ENCODE measurements at places on chromosomes 3 and 15.

- no peak for DNase-seq
Measured at GRCh38 chr3:99570061-99570460, 68.3 kb upstream of the COL8A1 start.

DNA sequence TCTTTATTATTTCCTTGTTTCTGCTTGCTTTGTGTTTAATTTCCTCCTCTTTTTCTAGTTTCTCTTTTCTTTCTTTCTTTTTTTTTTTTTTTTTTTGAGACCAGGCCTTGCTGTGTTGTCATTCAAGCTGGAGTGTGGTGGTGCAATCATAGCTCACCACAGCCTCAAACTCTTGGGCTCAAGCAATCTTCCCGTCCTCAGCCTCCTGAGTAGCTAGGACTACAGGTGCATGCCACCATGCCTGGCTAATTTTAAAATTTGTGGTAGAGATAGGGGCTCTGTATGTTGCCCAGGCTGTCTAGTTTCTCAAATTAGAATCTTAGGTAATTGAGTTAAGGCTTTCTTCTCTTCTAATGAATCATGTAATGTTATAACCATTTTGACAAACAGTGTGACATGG is 22.4 kb downstream of the SLMAP start:
- peak; percentile 22 for DNase-seq

GRCh38 chr3:56811546-56812202 is 9.9 kb upstream of the ARHGEF3 start:
- DNase-seq, result no peak

DNA sequence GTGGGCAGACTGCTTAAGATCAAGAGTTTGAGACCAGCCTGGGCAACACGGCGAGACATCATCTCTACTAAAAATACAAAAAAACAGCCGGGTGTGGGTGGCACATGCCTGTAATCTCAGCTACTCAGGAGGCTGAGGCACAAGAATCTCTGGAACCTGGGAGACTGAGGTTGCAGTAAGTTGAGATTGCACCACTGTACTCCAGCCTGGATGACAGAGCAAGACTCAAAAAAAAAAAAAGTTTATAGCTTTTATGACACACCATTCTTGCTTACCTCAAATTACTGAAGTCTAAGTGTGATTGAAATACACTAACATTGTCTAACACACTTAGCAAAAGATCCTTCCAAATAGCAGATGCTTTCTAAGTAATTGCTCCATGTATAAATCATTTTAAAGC is 207.6 kb downstream of the STAG1 start:
- peak; percentile 5 for DNase-seq

GRCh38 chr3:32481791-32482631 is 20.6 kb downstream of the CMTM6 start:
- no peak for DNase-seq

- DNase-seq, result no peak
Measured at GRCh38 chr3:116966649-116967048, 257.1 kb downstream of the TUSC7 start.

DNA sequence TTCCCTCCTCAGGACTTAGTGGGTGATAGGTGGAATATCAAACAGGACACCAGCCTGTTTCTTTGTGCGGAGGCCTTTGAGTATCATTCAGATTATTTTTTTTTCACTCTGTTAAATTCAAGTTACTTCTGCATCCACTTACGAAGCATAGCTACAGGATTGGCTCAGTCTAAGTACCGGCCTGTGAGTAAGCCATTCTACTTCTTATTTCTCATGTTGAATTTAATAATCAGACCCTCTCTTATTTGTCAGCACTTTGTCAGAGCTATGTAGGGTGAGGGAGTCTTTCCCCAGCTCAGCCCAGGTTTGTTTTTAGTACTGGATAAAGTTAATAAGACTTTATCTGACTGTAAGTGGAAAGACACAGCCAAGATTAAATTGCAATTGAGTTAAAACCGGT is 54.7 kb downstream of the ITPR1 start:
- DNase-seq, result no peak

GRCh38 chr3:56590814-56591213 is 33.8 kb downstream of the CCDC66 start:
- no peak for DNase-seq

- peak; percentile 78 for DNase-seq
Measured at GRCh38 chr3:46909535-46910161, 32.1 kb downstream of the PTH1R start.

DNA sequence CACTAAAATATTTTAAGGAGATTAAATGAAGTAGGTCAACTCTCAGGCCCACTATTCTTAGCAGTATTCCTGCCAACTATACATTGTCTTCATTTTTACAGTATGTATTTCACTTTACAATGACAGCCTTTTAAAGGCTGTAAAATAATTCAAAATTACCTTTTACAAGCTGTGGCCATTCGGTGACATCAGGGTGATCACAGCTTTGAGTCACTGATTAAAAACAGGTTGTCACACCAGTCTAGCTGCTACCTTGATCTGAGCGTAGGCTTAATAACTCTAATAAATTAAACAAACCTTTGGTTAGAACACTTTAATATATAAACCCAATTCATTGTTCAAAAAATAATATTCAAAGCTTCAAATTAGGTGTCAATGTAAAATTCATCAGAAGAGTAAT is 29.9 kb downstream of the UBE3A start:
- no peak for DNase-seq

DNA sequence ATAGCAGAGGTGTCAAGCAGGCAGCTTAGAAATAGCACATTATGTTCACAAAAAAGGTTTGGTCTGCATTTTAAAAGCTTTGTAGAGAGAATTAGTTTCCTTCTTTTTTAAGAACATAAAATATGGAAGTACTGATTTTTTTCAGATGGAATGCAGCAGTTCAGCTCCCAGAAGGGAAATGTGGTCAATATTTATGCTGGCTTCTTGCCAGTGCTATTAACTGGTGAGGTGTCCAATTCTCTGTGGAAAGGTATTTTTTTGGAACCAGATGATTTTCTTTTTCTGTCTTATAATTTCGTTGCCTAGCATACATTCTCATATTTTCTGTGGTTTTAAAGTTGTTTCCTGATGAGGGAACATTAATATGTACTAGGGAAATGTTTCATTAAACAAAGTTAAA is 211.4 kb upstream of the ZNF385D start:
- peak; percentile 9 for DNase-seq

DNA sequence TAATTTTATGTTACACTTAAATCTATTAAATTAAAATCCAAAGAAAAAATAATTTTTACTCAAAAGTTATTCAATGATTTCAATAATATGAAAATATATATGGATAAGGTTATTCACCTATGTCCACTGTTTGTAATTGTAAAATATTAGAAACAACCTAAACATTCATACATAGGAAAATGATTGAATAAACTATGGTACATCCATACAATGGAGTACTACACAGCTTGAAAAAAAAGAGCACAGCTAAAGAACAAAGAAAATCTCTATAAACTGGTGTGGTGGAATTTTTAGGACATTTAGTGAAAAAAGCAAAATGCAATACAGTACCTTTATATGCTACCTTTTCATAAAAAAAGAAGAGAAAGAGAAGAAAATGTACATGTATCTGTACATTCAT is 52.8 kb downstream of the SHOX2 start:
- no peak for DNase-seq

DNA sequence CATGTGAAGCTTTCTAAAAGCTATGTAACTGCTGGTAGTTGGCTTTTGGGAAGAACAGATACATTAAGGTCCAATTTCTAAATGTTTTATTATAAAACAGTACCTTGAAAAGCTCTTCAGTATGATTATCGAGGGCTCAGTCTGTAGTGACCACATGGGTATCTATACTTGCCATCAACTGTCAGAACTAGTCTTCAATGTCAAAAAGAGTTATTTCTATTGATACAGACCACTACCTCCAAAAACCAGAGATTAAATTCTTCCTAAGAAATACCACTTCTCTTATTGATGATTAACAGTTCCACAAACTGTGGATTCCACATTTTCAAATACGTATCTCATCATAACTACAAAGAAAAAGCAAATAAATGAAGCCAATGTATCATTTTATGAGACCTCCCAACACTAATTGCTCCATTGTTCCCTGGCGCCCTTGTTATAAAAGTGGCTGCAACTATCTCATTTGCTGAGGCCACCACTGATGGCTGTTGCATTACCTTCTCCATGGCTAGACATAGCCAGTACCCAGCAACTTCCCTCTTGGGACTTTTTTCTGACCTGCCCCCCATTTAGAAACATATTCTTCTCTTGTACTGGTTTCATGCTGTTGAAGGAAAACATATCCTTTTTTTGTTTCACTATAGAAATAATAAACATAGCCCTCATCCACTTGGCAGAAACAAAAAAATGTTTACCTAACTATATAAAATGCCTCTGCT is 33.9 kb upstream of the MBNL1 start:
- no peak for DNase-seq

DNA sequence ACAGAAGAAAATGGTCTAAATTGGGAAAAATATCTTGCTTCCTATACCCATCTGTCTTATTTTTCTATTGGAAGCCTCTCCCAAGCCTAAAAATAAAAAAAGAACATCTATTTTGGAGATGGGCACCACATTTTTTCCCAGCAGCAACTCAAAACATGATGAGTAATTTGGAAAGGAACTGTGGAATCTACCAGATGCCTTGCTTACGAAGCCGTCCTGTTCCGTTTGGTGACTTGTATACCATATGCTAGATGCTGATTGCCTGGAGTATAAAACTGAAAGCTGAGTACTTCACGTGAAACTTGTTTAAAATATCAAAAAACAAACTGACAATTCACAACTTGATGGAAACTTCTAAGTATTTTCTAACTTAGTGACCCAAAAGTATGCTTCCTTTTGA is 491.0 kb downstream of the ROBO2 start:
- DNase-seq, result no peak

Measured in fibroblast of the aortic adventitia (primary cell).